ENCODE measurements at places on chromosomes 1 and 21.

DNA sequence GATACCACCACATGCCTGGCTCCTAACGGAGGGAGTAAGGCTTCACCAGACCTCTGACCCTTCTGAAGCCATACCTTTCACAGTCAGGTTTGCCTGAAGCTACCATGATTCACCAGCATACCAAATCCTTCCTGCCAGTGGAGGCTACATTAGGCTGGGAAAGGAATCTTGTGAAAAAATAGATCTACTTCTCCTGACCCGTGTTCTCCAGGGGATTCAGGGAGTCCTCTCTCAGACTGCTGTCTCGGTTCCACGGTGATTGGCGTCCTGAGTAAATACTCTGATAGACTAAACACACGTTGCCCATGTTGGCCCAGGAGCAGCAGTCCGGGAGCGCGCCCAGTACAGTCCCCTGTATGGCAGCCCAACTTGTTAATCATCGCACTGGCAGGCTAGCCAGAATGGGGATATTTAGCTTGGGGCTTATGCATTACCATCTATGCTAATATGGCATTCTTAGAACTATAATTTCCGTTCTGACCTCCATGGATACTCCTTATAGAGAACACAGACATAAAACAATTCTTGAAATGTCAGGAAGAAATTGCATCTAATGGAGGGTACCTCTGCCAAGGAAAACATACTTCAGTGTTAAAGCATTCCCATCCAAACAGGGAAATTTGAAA lies 173.2 kb downstream of the ROR1 start:
- DNase-seq = no peak

GRCh38 chr1:209607102-209607794 lies 23.7 kb downstream of the CAMK1G start:
- DNase-seq = no peak

DNA sequence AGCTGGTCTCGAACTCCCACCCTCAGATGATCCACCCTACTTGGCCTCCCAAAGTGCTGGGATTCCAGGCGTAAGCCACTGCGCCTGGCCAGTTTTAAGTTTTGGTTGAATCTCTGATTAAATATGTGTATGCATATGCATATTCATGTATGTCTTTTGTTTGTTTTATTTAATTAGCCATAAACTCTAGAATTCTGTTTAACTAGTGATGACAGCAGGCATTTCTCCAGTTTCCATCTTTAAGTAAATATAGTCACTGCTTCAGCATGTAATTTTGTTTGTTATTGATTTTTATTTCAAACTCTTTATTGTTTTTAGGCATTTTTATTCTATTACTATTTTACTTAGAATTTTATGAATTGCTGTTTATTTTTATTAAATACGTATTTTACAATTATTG lies 58.0 kb downstream of the NUF2 start:
- no peak for DNase-seq

GRCh38 chr1:21001042-21001441 lies 175.7 kb downstream of the EIF4G3 start:
- DNase-seq = no peak

DNA sequence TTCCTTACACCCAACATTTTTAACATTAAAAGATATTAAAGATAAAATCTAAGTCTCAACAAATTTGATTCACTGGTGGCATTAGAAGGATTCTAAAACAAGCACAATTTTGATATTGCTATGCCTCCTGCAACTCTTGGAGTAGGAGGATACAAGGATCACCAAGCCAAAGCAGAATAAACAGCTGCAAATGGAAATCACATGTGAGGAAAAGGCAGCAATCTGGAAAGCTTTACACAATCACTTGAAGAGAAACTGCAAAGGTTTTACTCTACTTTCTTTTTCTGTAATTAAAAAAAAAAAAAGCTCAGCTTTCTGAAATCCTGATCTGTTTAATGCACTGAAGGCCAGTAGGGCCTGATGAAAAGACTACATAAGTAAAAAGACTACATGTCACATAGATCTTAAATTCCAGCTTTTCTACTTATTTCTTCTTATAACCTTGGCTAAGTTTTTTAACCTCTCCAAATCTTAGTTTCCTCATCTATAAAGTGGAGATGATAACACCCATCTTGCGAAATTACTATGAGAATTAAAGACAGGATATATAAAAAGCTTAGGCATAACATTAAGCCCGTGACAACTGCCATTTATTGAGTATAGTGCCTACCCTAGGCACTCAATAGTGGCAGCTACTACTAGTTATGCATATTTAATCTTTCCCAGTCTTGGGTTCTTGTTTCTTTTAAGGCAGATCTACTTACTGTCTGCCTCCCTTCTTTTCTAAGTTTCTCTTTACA lies 73.5 kb downstream of the EPS15 start:
- DNase-seq = no peak

GRCh38 chr1:23004112-23004511 lies 11.5 kb downstream of the TEX46 start:
- DNase-seq = no peak

GRCh38 chr1:112698366-112699310 lies 8.3 kb downstream of the RHOC start:
- no peak for DNase-seq

- DNase-seq = no peak
These were observed 1.2 kb downstream of the TRIM11 start for GRCh38 chr1:228405200-228405978.

GRCh38 chr1:37497832-37498231 lies 16.7 kb downstream of the MEAF6 start:
- DNase-seq = no peak

GRCh38 chr1:1432951-1433803 lies 2.3 kb upstream of the VWA1 start:
- no peak for DNase-seq

DNA sequence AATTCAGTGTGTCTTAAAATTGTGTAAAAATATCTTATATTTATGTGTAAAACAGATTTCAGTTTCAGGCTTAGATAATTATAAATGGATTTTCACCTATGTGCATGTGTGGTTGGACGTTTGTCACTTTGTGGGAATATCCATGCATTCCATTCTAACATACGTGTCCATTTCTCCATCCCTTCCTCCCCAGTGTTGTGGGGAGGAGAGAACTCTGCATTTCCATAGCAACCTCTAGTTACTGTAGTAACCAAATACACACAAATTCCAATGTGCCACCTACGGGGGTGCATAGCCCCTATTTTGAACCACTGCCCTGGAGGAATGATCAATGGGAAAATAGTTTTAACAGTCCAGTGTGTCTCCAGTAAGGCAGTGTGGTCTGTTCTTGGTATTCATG lies 79.0 kb downstream of the RASAL2 start:
- DNase-seq = no peak

DNA sequence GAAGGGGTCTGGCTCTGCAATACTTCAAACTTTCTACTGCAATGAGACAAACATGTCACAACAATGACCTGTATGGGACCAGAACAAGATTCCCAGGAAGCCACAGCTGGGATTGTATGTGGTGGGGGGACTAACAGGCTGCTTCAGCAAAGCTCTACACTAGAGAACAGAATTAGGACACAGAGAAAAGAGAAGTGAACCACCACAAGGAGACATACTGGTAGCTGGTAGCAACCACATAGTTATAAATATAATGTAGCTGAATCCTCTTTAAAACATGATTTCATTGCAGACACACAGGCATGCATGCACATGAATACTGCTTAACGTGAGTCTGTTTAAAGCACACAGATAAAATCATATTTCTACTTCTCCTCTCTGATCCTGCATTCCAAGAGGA lies 3.5 kb upstream of the ILDR2 start:
- DNase-seq = no peak

- DNase-seq = no peak
These were observed 213.8 kb downstream of the URB2 start for GRCh38 chr1:229839800-229840199.

DNA sequence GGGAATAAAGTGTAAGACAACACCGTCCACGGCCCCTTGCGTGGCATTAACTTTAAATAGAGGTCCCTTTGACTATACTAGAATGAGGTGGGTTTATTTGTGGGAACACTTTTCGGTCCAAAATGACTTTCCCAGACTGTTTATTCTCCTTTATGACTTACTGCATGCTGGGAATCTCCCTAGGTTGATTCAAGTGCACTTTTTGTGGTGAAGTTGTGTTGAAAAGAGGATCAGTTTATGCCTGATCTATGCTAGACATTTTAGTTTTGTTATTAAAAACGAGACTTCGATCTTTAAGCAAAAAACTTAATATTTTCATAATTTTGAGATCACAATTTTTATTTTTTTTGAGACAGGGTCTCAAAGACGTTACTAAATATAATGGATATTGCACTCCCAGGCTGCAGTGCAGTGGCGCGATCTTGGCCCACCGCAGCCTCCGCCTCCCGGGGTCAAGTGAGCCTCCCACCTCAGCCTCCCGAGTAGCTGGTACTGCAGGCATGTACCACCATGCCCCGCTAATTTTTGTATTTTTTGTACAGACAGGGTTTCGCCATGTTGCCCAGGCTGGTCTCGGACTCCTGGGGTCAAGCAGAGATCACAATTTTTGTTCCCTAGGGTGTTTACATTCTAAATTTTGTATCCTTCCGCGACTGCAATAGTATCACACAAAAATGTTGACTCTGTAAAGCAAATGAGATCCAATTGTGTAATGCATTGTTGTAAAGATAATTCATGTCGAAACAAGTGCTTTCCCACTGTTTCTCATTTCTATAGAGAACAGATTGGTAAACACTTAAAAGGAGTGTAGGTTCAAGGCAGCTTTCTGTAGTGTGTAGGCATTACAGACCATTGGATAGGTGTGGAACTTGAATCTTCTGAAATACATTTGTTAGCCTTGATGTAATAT lies 1.6 kb downstream of the CDC42 start:
- no peak for DNase-seq

DNA sequence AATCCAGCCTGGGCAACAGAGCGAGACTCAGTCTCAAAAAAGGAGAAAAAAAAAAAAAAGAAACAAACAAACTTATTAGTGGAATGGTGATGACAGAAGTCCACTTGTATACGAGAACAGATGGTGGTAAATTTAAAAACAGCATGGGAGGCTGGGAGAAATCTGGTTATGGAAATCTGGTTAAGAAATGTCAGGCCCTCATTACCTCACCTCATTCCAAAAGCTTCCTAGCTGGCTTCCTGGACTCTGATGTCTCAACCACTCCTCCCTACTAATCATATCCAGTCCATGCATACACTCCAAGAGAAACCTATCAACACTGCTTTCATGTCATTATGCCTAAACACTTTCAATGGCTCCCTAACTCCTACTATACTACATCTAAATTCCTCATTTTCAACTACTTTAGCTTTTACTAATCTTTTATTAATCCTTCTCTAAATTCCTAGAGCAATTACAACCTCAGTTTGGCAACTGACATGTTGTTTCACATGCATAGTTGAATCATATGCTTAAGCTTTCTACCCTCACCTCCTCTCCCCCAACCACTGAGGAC lies 52.9 kb downstream of the FOXJ3 start:
- DNase-seq = no peak

- DNase-seq = no peak
These were observed at the start of gene BCAN for GRCh38 chr1:156641761-156642264. Gene BCAN (plus strand): TSS chr1:156642117. CDS start chr1:156646055, 3,938 bp downstream.

GRCh38 chr1:83583351-83584014 lies 415.4 kb downstream of the TTLL7 start:
- no peak for DNase-seq

GRCh38 chr1:35835398-35835797 lies 27.6 kb downstream of the AGO4 start:
- no peak for DNase-seq

Measured in KG1 (cell line).